Dorsolateral prefrontal cortex (tissue), 122 donors: ENCODE measurements at places on chromosomes 4 and X.
A peak's percentile ranks its signal among the peaks of the same experiment; 100 is the strongest.

DNA sequence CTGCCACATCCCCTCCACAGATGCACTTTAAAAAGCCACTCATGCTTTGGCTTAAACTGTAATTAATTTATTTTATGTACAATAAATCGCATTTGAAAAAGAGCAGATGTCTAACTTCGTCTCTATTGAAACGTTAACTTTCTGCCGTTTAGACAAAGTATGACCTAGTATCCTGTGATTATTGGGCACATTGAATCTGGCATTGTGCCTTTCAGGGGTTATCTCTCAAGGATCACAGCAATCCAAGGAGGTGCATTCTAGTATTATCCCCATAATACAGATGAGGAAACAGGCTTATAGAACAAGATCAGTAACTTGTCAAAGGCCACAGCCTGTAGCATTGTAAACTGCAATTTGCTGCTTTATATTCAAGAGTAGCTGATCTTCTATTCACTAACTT is 4.6 kb downstream of the RASL11B start:
- no peak for DNase-seq

DNA sequence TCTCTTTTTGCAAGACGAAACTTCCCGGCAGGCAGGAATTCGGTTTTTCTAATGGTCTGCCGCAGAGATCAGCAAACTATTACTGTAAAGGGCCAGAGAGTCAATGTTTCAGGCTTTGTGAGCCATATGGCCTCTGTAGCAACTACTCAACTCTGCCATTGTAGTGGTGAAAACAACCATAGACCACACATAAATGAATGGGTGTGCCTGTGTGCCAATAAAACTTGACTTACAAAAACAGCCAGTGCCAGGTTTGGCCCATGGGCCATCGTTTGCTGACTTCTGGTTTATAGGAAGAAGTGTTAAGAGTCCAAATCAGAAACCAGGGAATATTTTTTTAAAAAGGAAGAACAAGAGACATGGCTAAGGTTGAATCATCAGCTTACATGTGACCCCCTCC is 163.0 kb downstream of the SH3KBP1 start:
- DNase-seq = no peak

- no peak for DNase-seq
Observed at GRCh38 chrX:154459832-154460231, 1.8 kb downstream of the PLXNA3 start.

GRCh38 chr4:44150091-44150576 is 298.5 kb downstream of the KCTD8 start:
- no peak for DNase-seq

GRCh38 chr4:174475528-174475927 is 46.8 kb downstream of the HPGD start:
- no peak for DNase-seq

GRCh38 chr4:184675821-184676492 is 26.4 kb downstream of the PRIMPOL start:
- DNase-seq = no peak

- DNase-seq = no peak
Observed at GRCh38 chr4:179582164-179582905, 2140.1 kb upstream of the AGA start.

- DNase-seq = no peak
Observed at GRCh38 chrX:53440101-53440500, 5.9 kb upstream of the HSD17B10 start.

DNA sequence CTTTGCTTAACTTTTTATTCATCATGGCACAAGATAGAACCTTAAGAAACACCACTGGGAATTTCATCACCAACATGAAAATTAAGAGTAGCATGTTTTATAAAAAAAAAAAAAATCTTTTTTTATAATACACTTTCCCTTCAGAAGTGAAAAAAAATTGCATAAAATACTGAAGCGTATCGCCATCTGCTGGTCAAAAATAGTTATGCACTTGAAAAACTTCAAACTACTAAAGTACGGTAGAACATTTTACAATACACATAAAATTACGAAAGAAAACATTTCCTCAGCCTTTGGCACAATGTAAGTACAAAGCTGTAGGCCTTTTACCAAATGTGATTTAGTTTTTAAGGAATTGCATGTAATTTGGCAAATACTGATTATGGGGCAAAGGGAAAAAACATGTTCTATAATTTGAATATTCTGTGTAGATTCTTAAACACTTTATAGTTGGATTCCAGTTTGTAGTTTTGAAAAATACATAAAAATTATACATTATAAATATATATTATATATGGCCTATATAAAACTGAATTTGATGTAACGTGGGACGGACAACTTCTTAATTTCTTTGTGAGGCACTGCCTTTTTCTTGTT is 26.5 kb downstream of the HCCS start:
- no peak for DNase-seq

- no peak for DNase-seq
Observed at GRCh38 chr4:83011689-83012199, 1.1 kb upstream of the LIN54 start.

DNA sequence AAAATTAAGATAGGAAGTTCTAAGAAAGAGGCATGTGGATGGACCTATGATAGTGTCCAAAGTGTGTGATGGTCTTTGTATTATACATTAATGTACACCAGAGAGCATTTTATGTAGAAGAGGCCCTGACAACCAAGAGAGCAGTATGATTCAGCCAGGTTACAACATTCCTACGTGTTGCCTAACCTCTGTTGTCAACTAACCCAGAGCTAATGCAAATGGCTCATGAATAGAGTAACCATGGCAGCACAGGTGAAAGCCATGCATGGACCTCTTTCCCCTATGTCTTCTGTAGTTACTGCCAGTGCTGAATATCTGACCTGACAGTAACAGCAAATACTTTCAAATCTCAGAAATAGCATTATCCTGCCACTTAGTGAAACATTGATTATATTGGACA is 255.6 kb downstream of the NDST4 start:
- no peak for DNase-seq

- no peak for DNase-seq
Observed at GRCh38 chr4:60544981-60545380, 655.1 kb upstream of the ADGRL3 start.

- DNase-seq = no peak
Observed at GRCh38 chr4:168019019-168019651, 73.2 kb upstream of the ANXA10 start.

DNA sequence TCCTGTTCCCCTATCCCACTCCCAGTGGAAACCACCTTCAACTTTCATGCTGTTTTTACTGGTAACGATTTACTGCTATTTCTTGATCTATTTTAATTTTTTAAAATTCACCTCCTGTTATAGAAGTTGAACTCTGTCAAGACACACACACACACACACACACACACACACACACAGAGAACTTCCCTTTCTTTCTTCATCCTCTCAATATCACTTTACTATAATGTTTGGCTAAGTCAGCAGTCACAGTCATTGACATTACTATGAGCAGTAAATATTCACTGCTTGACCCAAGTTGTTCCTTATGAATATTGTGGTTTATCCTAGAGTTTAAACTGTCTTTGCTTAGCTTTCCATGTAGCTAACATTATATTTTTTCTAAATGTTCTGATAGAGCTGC is 24.0 kb upstream of the SGMS2 start:
- no peak for DNase-seq

DNA sequence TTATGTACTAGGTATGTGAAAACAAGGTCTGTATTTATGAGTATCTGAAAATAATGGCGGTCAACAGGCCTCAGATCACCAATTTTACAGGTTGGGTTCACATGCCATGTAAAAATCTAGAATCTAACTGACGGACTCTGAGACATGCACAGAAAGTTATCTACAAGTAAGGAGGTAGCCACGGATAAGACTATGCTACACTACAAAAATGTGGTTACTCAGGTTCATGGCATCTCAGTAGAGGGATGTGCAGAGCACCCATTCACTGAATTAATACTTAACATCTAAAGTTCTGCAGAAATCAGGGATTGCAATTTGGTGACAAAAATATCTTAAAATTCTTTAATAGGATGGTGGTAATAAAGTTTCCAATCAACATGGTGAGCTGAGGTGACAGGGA is 155.9 kb downstream of the APBB2 start:
- no peak for DNase-seq

DNA sequence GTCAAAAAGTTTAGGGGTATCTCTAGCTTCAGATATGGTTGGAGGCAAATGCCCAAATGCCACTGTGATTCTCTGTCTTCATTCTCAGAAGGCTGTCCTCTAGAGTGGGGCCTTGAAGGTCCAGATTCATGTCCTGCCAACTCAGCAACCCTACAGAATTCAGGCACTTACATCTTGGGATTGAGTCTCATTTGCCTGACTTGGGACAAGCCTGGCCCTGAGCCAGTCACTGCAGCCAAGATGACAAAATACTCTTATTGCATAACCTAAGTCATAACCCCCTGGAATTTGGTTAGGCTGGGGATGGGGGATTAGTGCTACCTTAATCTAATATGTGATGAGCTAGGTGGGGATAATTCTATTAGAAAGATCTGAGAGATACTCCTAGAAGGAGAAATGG is 100.5 kb downstream of the AREG start:
- no peak for DNase-seq

- no peak for DNase-seq
Observed at GRCh38 chr4:176897226-176897625, 104.5 kb upstream of the VEGFC start.

DNA sequence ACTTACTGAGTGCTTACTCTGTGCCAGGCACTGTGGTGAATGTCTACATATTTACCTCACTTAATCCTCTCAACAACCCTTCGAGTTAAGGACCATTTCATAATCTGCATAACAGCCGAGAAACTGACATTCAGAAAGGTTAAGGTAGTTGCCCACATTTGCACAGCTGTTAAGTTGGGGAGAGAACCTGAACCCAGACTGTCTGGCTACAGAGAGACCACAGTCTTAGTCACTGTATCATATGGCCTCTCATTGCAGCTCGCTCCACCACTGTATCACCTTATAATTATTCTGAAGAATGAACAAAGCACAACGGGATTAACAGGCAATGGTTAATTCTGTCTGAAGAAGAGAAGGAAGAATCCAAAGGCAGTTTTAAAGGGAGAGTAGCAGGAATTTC is 98.5 kb downstream of the ADGRA3 start:
- DNase-seq = no peak

DNA sequence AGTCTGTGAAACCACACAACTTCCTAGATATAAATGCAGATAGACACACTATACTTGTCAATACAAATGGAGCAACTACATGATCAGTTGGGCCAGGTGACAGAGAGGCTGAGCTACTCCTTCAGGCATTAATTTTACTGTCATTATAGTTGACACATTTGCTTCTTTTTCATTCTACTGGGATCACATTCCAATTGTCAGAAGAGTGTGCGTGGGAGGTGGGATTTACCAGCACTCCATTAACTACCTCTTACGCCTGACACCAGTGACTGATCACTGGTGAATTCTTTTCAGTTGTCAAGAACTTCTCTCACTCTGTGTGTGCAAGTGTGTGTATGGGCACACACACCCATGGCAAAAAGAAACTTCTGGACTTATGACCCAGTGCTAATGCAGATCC is 94.2 kb upstream of the DIAPH2 start:
- no peak for DNase-seq

- no peak for DNase-seq
Observed at GRCh38 chrX:40772290-40772689, 36.9 kb upstream of the MED14 start.

DNA sequence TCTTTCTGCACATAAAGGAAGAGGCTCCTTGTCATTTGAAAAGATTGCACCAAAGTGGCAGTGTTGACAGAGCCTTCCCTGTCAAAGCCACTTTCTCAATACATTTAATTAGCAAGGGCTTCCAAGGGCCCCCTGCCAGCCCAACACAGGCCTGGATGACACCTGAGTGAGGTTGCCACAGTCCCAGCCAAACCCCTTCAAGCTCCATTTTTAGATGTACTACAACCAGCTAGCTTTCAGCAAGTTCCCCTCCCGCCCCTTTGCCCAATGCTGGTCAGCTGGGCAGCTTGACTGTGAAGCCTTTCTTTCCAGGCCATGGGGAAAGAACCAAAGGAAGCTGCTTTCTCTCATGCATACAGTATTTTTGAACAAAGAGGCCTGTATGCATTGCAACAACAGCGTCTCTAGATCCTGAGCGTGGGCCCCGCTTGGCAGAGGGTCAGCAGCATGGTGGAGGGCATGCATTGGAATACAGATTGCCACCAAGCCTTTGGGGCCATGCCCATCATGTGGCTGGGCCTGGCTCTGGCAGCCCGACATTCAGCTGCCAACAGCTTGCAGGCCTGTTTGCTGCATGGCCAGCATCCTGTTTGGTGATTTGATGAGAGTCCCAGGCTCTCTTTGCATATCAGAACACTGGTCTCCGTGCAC is 261.1 kb upstream of the GATB start:
- peak; percentile 99 for DNase-seq

- DNase-seq = no peak
Observed at GRCh38 chrX:51144828-51145442, 187.7 kb upstream of the NUDT10 start.

DNA sequence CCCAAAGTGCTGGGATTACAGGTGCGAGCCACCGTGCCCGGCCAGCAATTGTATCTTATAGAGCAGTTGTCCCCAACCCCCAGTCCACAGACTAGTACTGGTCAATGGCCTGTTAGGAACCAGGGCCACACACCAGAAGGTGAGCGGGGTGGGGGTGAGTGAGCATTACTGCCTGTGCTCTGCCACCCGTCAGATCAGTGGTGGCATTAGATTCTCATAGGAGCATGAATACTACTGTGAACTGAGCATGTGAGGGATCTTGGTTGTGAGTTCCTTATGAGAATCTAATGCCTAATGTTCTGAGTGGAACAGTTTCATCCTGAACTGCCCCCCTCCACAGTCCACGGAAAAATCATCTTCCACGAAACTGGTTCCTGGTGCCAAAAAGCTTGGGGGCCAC is 328.0 kb upstream of the BOD1L1 start:
- DNase-seq = no peak

DNA sequence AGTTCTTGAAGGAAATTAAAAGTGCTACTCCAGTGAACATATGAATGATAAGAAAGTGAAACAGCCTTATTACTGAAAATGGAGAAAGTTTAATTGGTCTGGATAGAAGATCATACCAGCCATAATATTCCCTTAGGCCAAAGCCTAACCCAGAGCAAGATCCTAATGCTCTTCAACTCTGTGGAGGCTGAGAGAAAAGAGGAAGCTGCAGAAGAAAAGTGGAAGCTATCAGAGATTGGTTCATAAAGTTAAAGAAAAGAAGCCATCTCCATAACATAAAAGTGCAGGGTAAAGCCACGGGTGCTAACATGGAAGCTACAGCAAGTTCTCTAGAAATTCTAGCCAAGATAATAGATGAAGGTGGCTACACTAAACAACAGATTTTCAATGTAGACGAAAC is 85.5 kb upstream of the ATOH1 start:
- no peak for DNase-seq

GRCh38 chr4:168919706-168920324 is 90.2 kb downstream of the CBR4 start:
- no peak for DNase-seq

GRCh38 chr4:36348403-36348938 is 67.1 kb downstream of the DTHD1 start:
- no peak for DNase-seq

GRCh38 chr4:38290914-38291313 is 330.7 kb downstream of the PTTG2 start:
- DNase-seq = no peak

DNA sequence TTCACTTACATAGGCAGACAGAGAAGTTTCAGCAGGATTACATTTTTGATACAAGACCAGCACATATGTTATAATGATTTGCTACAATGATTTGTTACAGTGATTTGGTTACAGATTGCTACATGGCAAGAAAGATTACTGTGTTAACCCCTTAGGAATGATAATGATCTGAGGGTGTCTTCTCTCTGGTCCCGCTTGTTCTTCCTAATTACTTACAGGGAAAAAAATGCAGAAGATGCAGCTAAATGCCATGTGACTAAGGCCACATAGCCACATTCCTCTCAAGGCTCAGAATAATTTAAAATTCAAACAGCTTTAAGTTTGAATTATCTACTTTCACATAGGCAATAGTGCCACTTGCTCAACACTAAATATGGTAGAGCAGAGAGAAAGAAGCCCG is 9.7 kb upstream of the LAP3 start:
- no peak for DNase-seq
